ENCODE measurements at places on chromosomes 7 and 10. TPM values are rescaled to one million over a fixed set of nuclear protein-coding genes. Genes with fewer than 3 reads are reported as not detected.
A peak's percentile ranks its signal among the peaks of the same experiment; 100 is the strongest.

- peak; percentile 41 for DNase-seq
These were observed 209.4 kb upstream of the KLF14 start for GRCh38 chr7:130943336-130943901.

DNA sequence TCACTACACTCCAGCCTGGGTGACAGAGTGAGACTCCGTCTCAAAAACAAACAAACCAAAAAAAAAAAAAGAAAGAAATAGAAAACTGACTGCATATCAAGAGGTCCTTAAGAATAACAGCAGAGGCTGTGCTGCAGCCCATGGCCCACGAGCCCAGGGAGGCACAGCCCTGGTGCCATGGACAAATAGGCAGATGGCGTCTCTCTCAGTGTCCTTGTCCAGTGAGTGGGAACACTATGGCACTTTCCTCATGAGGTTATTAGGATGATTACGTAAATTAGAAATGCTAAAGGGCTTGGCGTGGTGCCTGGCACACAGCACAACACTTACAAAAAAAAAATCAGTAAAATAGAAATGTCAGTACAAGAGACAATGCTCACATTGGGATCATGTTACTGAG, 33.4 kb upstream of the PFKP start:
- no peak for DNase-seq

Gene TMEM130
- polyA plus RNA-seq: 4.2 TPM

Gene PPP1R17
- not detected for polyA plus RNA-seq

Gene COMMD3
- polyA plus RNA-seq: 70.7 TPM
